ENCODE measurements at places on chromosomes 12 and 14.
A peak's percentile ranks its signal among the peaks of the same experiment; 100 is the strongest.

DNA sequence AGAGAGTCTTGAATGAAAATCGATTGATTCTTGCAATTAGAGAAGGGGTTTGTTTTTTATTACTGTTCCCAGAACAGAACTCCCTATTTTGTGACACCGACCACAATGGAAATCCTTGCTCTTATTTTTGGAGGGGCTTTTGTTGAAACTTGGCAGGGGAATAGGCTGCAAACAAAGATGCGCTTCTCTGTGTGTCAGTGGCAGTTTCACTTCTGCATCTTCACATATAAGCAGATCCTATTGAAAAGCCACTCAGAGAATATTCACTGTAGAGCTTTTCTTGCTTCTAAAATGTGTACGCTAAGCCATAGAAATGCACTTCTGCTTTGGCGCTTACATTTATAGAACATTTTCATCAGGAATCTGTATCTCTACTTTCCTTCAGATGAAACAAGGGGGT, 1822.4 kb upstream of the SEL1L start:
- DNase-seq, result no peak

- no peak for DNase-seq
Observed at GRCh38 chr14:104541905-104542465, 37.6 kb upstream of the C14orf180 start.

DNA sequence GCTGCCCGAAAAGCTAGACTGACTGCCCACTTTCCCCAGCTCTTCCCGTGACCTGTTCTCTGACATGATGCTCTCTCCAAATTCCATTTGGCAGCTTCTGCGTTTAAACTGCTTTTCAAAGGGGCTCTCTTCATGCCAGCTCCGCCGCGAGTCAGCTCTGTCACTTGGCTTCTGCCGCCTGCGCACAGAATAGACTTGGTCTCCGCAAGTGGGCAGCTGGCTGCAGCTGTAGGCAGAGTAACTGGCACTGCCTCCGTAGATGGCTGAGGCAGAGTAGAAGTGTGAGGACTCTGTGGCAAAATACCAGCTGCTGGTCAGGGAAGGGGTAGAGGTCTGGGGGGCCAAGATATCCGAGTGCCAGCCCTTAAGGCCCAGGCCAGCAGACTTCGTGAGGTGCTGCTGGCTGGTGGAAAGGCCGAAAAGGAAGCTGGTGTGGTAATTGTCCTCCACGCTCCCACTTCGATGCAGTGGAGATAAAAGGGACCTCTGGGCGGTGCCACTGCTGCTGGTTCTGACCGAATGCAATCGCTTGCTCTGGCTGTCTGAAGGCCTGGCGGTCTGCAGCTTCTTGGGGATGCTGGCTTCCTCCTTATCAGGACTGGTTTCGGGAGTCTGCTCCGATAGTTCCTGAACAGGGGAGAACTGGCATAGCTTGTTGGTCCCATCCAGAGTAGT, 85.7 kb downstream of the DUSP16 start:
- no peak for DNase-seq

GRCh38 chr12:113479590-113480335, 8.1 kb upstream of the LHX5 start:
- DNase-seq, result peak; percentile 37

DNA sequence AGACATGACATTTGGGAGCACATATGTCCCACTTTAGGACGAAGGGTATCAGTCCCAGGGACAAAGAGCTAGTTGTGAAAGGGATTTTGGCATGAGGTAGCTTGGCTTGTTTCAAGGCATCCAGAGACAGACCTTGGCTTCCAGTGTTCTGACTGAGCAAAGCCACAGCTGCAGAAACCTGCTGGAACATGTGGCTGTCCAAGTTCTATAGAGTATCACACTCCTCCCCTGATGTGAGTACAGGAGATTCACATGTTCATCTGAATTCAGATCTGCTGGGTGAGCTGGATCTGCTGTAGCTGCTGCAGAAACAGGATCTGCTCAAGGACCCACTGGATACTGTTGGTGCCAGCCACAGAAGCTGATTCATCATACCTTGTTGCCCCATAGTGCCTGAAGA, 10.1 kb upstream of the C14orf39 start:
- no peak for DNase-seq
